ENCODE measurements at places on chromosomes 11 and 22. TPM values are rescaled to one million over a fixed set of nuclear protein-coding genes. Genes with fewer than 3 reads are reported as not detected.

Gene NPAS4
- total RNA-seq, result 0.35 TPM

Gene CHRDL2
- total RNA-seq, result 0.16 TPM

Gene CD3D
- total RNA-seq, result not detected

Gene TMPRSS5
- not detected for total RNA-seq

All from GM23338 (cell line).